ENCODE measurements at places on chromosomes 2 and 18. TPM values are rescaled to one million over a fixed set of nuclear protein-coding genes. Genes with fewer than 3 reads are reported as not detected.

OSBPL6 gene
- total RNA-seq, result 1.5 TPM

ERFE gene
- 0.24 TPM for total RNA-seq

CTIF gene
- total RNA-seq, result 9.5 TPM

TUBA4B gene
- not detected for total RNA-seq

RNF103 gene
- total RNA-seq, result 11.7 TPM

EN1 gene
- not detected for total RNA-seq

LIMS3 gene
- not detected for total RNA-seq

FEV gene
- total RNA-seq, result not detected

ATIC gene
- total RNA-seq, result 322 TPM

DOK6 gene
- total RNA-seq, result not detected

CDH2 gene
- 0.07 TPM for total RNA-seq

NOSTRIN gene
- not detected for total RNA-seq
